ENCODE measurements at places on chromosomes 5 and 9.

GRCh38 chr5:170387775-170388639 lies 1.2 kb downstream of the KCNMB1 start:
- DNase-seq, result peak; percentile 12

- DNase-seq, result no peak
These were observed 65.0 kb upstream of the ANGPTL2 start for GRCh38 chr9:127187231-127187956.

DNA sequence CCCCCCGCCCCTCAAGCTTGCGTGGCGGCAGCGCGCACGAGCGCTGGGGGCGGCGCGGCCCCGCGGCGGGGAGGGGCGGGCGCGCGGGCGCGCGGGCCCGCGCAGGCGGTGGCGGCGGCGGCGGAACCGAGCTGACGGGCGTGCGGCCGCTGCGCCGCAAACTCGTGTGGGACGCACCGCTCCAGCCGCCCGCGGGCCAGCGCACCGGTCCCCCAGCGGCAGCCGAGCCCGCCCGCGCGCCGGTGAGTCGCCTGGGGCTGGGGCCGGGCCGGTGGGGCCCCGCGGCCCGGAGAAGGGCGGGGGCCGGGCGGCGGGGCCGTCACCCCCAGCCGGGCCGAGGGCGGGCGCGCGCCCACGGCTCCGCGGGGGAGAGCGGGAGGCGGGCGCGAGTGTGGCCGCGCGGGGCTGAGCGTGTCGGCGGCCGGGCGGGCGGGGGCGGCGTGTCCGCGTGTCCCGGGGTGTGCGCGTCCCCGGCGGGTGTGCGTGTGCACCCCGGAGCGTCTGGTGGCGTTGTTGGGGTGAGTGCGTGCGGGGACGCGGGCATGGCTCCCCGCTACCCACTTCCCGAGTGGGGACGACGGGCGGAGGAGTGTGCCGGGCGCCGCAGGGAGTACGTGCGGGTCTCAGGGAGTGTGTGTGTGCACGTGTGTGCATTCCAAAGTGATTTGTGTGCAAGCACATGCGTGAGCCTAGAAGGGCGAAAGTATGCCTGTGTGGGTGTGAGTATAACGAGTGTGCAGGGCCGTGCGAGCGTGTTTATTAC lies at the start of gene NEK6:
TSS of gene NEK6 (plus strand) at position 106 of the 763 bp plus-strand sequence. CDS start 44,016 bp downstream, outside the sequence.
- DNase-seq, result peak; percentile 48

GRCh38 chr9:76374783-76375559 lies 19.3 kb downstream of the RFK start:
- peak; percentile 43 for DNase-seq

GRCh38 chr9:127104581-127105311 lies 17.7 kb downstream of the ANGPTL2 start:
- DNase-seq, result no peak

GRCh38 chr9:68844631-68845612 lies 139.9 kb downstream of the PIP5K1B start:
- DNase-seq, result peak; percentile 79

- DNase-seq, result peak; percentile 47
These were observed 9.2 kb upstream of the TERT start for GRCh38 chr5:1304033-1304432.

GRCh38 chr5:2515180-2515764 lies 236.2 kb downstream of the IRX2 start:
- DNase-seq, result no peak

GRCh38 chr9:130222833-130223232 lies 42.7 kb upstream of the HMCN2 start:
- no peak for DNase-seq

- DNase-seq, result no peak
These were observed 78.8 kb downstream of the GPR21 start for GRCh38 chr9:123112015-123112975.

- DNase-seq, result no peak
These were observed 61.1 kb upstream of the SAP30L start for GRCh38 chr5:154384480-154385235.

DNA sequence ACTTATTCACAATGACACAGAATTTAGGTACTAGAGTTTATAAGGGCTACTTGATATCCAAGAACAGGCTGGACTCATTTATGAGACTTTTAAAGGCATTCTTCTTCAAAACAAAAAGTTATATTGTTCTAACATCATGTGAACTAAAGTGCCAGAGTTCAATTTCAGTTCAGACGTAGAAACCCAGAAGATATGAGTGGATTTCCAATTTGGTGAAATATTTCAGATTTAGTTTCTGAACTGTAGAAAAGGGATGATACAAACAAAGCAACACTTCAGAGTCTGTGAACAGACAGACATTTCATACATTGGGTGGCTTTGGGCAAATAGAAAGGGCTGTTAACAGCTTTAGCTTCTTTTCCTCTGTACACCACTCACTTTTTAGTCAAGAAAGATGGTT lies 384.0 kb downstream of the NR2F1-AS1 start:
- DNase-seq, result no peak

- no peak for DNase-seq
These were observed 2.6 kb downstream of the CCL19 start for GRCh38 chr9:34688329-34689115.

- no peak for DNase-seq
These were observed 181.9 kb downstream of the ESM1 start for GRCh38 chr5:54803471-54804011.

DNA sequence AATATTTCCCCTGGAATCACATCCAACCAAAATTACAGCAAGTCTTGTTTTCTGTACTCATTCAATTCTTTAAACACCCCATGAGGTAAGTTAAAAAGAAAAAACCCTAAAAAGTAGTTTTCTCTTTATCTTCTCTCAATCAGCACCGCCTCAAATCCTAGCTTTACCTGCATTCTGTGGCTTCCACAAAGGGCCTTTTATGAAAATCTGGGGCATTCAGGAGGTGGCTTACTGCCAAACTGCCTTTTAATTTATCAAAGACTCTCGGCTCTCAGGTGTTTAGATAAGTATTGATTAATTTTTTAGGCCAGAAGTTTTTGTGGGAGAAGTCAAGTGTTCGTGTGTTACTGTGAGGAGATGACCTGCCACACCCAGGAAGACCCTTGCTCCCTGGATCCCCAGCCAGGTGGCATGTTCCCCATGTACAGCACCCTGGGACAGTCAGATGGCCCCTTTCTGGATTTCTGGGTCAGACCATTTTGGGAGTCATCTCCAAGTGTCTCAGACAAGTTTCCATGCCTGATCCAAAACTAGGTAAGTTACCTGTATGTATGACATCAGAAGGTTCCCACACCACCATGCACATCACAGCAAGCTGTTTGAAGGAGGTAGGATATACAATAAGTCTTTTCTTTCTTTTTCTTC lies 6.2 kb upstream of the TMEM171 start:
- DNase-seq, result no peak

DNA sequence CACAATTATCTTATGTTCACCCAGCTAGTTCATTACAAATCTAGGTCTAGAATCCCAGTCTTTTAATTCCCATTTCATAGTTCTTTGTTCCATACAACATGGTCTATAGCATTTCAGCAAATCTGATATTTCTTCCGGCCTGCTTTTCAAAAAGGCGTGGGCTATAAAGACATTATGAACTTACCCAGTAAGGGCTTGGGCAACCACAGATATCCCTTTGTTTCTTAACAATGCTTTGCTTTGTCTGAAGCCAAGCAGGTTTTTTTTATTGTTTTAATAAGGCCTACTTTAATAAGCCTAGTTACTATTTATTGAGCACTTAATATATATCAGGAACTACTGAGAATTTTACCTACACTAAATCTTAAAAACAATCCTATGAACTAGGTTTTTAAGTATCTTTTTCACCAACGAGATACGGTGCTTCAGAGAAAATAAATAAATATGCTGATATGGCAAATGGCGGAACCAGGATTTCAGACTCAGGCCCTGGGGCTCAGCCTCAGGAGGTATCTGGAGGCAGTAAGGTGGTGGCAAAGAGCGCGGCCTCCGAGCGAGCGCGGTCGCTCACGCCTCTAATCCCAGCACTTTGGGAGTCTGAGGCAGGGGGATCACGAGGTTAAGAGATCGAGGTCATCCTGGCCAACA lies 29.7 kb downstream of the PCA3 start:
- DNase-seq, result no peak

DNA sequence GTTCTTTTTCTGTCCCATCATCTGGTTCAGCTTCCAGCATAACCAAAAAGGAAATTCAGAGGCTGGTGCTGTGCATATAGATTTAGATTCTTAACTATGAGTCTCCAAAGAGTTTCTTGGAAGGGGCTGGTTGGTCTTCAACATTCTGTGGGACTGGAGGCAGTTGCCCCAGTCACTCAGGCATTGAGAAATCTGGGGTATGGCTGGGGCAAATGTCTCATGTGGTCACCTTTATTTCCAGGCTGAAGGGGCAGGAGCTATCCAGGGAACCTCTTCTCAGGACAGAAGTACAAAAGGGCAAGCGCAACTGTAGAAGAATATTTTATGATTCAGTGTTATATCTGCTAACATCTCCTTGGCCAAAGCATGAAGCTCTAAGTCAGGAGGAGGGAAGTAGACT lies 15.4 kb upstream of the TMEFF1 start:
- no peak for DNase-seq

- no peak for DNase-seq
These were observed 68.6 kb upstream of the IRX4 start for GRCh38 chr5:1951165-1951816.

- DNase-seq, result no peak
These were observed 184.1 kb upstream of the ADRA1B start for GRCh38 chr5:159732220-159732619.

DNA sequence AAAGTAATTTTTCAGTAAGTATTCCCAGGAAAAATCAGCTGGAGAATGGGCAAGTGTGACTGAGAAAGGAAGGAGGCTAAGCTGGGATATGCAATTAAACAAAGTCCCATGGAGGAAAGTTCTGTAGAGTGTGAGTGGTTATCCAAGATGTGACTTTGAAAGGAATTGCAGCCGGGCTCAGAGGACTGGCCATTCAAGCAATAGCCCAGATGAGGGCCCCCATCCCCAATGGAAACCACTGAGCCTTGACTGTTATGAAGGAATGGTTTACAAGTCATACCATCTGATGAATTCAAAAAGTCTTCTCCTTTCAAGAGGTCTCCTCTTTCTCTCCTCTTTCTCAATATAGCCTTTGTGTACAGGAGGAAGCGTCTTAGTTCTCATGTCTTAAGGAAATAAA lies 6.5 kb downstream of the LVRN start:
- DNase-seq, result no peak

All from suppressor macrophage treated with lipopolysaccharide for 4 hours (primary cell).